HT-29 (cell line): ENCODE measurements at places on chromosomes 4 and X.

- no peak for DNase-seq
These were observed 72.9 kb upstream of the MTM1 start for GRCh38 chrX:150495496-150495895.

DNA sequence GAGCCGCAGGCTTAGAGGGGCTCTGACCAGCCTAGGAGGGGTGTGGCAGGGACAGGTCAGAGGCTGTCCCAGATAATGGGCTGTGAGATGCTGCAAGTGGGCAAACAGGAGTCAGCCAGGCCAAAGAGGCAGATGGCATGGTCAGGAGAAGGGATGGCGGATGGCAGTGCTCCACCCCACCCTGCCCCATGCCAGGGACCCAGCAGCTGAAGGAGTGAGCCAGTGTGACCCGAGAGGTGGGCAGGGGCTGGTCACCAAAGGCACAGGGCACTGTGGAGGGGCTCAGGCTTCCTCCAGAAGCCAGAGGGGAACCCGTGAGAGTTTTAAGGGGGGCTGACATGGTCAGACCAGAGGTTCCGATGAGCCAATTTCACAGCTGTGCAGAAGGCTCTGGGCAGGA lies 96.9 kb downstream of the WFS1 start:
- no peak for DNase-seq

- DNase-seq, result no peak
These were observed 77.0 kb upstream of the ENPP6 start for GRCh38 chr4:184294606-184295133.

DNA sequence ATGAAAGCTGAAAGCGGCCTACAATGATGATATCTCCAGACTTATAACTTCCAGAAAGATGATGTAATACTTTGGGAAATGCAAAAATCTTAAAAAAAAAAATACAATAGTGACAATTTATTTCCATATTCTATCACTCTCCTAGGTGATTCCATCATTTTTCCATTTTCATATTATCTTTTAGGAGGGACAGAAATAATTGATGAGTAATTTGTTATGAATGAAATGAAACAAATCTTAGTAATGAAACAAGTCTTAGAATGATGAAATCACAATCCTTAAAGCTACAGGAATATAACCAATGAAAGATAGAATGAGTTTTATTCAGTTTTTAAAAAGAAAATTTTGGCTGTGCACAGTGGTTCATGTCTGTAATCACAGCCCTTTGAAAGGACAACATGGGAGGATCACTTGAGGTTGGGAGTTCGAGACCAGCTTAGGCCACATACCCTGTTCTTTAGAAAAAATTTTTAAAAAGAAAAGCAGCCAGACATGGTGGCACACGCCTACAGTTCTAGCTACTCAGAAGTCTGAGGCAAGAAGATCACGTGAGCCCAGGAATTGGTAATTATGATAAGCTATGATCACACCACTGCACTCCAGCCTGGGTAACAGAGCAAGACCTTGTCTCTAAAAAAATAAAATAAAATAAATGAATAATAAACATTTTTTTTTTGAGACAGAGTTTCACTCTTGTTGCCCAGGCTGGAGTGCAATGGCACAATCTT lies 21.7 kb downstream of the CLOCK start:
- DNase-seq, result no peak

GRCh38 chr4:10765386-10765785 lies 80.8 kb upstream of the CLNK start:
- DNase-seq, result no peak

DNA sequence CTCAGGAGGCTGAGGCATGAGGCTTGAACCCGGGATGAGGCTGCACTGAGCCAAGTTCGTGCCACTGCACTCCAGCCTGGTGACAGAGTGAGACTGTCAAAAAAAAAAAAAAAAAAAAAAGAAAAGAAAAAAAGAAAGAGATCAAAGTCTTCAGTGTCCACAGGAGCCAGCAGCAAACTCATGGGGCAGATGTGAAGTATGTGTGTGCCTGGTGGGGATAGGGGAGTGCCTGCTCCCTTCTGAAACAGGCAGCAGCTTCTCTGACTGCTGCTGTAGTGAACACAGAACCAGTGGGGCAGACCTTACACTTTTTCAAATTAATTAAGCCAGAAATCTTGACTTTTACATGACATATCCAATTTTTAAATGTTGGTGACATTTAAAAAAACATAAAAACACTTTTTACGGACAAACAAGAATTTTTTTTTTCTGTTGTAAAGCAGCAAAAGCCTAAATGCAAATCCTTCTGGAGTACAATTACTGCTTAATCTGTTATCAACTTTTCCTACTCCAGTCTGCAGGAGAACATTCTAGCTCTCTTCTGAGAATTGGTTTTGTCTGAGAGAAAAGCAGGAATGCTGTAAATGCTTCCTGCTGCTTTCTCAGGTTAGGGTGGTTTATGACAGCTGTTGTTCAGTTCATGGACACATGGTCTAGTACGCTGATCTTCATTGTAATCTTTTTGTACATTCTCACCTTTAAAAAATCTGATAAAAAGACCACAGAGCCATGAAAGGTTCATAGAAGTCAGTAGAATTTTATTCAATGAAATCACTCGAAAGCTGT lies 311.1 kb downstream of the CAMK2D start:
- DNase-seq, result no peak

- DNase-seq, result no peak
These were observed 2.7 kb upstream of the PHKA1 start for GRCh38 chrX:72716766-72717165.

- DNase-seq, result peak; percentile 57
These were observed 901 bp downstream of the JADE1 start for GRCh38 chr4:128810331-128810870.

- no peak for DNase-seq
These were observed 75.8 kb downstream of the TSPAN7 start for GRCh38 chrX:38636949-38637819.

DNA sequence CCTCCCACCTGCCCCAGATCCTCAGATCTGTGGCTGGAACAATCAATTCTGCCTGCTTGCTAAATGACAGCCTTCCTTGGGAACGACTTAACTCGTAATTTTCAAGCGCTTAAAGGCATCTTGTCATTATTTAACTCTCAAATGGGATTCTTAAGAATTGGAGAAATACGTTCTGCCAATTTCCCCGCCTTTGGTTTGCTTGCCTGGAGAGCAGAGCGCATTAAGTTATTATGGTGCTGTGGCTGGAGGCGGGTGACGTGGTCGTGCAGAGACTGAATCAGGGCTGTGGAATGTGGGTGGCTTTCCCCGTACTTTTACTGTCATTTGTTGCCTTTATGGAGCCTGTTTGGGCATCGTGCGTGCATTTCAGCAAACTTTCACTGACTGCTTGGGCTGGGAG lies 78.9 kb upstream of the PSAPL1 start:
- DNase-seq, result no peak

- DNase-seq, result no peak
These were observed 219.6 kb downstream of the DKK2 start for GRCh38 chr4:106816496-106816895.

DNA sequence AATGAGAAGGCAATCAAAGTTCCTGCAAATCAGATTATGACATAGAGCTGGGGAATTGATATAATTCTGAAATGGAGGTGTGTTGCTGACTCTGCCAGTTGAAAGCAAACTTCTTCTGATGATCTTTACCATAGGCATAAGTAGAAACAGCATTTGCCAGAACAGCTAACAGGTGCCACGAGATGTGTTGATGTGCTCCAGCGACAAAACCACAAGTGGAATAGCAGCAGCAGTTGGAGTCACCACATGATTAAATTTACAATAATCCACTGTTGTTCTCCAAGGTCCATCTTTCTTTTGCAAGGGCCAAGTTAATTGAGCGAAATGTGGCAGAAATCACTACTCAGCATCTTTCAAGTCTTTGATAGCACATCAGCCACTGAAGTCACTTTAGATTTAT lies 3.7 kb upstream of the OSTC start:
- no peak for DNase-seq

DNA sequence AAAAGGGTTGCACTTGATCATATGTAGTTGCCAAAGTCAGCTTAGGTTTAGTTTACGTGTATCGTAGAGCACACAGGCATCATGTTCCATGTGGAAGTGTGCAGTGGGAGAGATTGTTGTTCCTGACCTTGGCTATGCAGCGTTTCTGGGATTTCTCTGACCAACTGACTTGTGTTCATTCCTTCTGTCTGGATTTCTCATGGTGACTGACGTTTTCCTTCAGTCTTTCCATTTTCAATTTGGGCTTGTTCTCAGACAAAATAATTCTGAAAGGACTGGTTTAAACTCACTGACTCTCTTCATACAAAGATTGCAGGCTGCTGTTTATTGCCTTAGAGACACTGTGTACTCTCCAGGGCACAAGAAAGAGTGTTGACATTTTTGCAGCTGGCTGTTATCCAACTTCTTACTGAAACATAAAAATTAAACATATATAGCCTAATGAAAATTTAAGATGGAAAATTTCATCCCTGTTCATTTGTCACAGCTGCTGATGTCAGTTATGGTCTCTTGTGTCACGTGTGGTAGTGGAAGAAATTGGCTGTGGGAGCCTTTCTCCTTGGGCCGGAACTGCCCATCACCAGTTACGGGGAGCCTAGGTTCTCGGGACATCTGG lies 95.4 kb downstream of the TNIP2 start:
- DNase-seq, result no peak

GRCh38 chr4:52714597-52715254 lies 36.5 kb downstream of the ERVMER34-1 start:
- DNase-seq, result no peak

DNA sequence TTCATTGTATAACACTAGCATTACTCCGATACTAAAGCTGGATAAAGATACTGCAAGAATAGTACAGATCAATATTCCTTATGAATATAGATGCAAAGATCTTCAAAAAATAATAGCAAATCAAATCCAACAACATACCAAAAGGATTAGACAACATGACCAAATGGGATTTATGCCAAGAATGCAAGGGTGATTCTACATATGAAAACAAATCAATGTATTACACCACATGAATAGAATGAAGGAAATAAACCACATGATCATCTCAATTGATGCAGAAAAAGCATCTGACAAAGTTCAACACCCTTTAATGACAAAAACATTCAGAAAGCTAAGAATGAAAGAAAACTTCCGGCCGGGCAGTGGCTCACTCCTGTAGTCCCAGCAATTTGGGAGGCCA lies 42.8 kb downstream of the CUL4B start:
- DNase-seq, result no peak
